Left ventricle myocardium inferior (tissue), 1 donor: ENCODE measurements at places on chromosomes 2 and 18.

DNA sequence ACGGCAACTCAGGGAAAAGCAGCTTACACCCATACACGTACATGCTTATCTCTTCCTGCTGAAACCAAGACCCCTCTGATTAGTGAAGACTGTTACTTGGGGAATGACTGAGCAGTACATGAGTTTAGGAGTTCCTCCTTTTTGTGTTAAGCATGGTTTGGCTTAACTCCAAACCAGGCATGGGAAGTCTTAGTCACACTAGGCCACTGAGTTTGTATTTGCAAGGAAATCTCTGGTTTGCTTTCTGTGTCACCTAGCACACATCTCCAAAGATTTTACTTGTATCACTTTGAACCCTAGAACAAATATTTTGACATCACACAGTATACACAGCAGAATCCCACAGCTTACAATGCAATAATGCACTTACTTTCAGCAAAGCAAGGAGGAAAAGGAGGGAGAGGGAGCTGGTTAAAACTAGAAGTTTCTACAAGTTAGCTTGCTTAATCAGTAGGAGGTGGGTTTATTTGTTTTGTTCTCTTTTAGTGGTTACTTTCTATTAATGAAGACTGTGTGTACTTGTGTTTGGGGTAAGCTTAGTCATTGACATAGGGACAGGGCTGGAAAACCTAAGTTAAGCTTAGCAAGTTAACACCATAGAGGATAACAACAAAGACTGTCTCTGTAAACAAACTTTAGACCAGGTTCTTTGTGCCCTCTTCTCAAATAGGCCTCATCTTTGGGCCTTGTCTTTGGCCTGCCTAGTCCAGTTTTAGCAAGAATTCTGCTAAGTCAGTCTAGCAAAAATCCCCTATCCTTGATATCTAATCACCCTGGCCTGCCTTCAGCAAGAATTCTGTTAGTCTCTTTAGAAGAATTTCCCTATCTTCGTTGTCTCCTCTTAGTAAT lies 219.4 kb downstream of the MREG start:
- no peak for DNase-seq

DNA sequence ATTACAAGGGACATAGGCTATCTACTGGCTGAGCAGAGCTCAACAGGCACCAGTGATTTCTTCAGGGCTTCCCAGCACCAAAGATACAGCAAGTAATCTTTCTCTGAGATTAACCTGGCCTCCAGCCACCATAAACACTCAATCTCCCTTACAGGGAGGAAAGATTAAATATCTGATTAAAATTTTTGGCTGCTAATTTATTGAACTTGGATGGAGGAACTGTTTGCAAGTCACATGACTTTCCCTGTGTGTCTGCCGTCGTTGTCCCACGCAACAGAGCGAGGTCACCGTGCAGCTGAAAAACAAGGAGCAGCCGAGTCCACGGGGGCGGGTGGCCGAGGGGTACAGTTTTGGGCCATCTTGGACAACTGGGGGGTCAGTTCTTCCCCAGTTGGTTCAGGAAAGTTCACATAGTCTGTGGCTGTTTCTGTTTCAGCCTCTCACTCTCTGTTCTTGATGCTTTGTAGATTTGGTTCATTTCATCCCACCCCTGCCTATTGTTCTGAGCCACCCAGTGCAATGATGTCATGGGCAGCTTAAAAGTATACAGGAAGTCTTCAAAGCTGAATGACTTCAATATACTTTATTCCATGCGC lies 186.8 kb upstream of the CTAGE1 start:
- peak; percentile 49 for DNase-seq

- DNase-seq: no peak
Observed at GRCh38 chr18:13416208-13416607, 197.6 kb downstream of the LDLRAD4 start.

DNA sequence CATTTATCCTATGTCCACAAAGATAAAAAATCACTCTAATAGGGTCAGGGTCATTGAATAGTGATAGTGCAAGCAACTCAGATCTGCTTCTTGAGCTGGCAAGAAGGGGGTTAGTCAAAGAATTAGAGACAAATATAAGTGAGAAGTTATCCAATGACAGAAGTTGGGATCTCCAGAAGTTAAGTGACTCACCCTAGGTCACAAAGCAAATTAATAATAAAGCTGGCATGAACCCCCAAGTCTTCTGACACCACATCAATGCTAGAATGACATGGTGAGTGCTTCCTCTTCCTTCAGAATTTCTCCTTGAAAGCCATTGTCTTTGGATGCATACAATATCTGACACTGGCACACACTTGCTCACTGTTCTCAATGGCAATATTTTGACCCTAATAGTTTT lies 343.5 kb downstream of the RIT2 start:
- DNase-seq: no peak

GRCh38 chr2:38474021-38474456 lies 97.0 kb upstream of the ATL2 start:
- no peak for DNase-seq

DNA sequence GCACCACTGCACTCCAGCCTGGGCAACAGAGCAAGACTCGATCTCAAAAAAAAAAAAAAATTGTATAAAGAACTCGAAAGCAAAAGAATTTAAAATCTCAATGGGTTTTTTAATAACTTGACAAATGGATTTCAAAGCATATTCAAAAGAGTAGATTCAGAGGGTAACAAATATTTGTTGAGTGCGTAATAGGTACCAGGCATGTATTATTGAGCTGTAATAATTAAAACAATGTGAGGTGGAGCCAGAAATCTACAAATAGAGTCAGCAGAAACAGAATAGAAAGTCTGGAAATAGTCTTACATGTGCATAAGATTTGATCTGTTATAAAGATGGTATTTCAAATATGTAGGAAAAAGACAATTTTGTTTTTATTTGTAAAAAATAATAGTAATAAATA lies 19.1 kb upstream of the RAB11FIP5 start:
- no peak for DNase-seq

GRCh38 chr2:102302458-102302857 lies 8.9 kb upstream of the IL1RL1 start:
- no peak for DNase-seq

GRCh38 chr18:23724681-23725080 lies 35.4 kb downstream of the LAMA3 start:
- DNase-seq: no peak

DNA sequence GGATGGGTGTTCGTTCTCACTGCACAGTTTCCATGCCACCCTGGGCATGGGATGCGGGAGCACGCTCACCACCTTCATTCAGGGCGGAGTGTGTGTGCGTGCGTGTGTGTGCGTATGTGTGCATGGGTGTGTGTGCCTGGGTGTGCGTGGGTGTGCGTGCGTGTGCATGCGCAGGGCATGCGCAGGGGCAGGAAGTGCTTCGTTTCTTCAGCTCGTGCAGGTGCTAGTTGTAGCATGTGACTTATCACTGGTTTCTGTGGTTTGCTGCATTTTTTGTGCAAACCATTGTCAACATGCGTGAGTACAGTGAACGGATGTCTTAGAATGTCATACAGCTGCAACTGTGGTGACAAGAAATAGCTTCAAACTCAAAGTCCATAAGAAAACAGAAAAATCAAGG lies 179.5 kb downstream of the PTGR3 start:
- DNase-seq: no peak

DNA sequence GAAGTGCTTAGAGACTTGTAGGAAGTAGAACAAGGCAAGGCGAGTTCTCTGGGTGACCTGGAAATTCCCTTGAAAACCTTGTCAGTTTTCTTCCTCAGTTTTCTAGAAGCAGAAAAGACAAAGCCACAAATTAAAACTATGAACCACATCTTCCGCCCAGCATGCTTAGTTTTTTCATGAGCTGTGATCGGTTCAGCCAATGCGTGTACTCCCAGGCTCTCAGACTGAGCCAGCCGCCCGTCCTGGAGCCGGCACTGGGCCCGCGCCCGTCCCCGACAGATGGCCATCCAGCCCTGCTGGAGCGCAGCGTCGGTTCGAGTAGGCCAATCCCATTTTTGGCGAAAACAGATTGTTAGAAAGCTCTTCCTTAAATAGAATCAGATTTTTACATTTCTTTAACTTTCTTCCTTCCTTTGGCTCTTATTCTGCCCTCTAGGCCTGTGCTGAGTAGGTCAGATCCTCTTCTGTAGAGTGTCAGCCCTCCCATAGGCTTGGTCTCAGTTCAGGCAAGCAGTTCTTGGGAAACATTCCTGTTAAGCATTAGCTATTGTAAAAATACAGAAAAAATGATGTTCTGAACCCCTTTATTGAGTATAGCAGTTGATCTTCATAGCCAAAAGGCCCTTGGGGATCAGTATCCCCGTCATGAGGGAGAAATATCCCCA lies 112.5 kb downstream of the NCK2 start:
- DNase-seq: no peak

DNA sequence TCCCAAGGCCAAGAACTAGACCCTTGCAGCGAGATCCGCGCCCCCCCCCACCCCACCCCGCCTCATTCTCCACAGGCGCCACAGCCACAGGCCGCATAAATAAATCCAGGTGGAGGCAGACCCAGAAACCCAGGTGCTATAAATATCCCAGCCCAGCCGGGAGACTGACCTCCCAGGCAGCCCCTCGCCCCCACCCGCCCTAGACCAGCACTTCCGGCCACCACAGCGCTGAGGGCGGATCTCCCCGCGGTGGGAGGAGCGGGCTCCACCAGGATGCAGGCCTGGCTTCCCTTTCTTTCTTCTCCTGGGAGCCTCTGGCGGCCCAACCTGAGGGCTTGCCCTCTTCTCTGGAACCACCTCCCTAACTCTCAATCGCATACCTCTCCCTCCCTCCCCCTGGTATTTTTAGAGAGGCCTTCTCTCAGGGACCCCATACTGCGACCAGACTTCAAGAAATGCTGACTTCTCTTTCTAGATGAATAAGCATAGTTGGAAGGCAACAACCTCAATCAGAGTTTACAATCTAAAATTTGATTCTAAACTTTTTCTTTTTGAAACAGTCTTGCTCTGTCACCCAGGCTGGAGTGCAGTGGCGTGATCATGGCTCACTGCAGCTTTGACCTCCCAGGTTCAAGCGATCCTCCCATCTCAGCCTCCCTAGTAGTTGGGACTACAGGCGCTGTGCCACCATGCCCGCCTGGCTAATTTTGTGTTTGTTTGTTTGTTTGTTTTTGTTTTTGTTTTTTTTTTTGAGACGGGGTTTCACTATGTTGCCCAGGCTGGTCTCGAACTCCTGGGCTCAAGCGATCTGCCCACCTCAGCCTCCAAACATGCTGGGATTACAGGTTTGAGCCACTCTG lies 55.0 kb downstream of the PKDCC start:
- peak; percentile 67 for DNase-seq

- DNase-seq: no peak
Observed at GRCh38 chr2:200158647-200159356, 147.7 kb upstream of the SPATS2L start.

DNA sequence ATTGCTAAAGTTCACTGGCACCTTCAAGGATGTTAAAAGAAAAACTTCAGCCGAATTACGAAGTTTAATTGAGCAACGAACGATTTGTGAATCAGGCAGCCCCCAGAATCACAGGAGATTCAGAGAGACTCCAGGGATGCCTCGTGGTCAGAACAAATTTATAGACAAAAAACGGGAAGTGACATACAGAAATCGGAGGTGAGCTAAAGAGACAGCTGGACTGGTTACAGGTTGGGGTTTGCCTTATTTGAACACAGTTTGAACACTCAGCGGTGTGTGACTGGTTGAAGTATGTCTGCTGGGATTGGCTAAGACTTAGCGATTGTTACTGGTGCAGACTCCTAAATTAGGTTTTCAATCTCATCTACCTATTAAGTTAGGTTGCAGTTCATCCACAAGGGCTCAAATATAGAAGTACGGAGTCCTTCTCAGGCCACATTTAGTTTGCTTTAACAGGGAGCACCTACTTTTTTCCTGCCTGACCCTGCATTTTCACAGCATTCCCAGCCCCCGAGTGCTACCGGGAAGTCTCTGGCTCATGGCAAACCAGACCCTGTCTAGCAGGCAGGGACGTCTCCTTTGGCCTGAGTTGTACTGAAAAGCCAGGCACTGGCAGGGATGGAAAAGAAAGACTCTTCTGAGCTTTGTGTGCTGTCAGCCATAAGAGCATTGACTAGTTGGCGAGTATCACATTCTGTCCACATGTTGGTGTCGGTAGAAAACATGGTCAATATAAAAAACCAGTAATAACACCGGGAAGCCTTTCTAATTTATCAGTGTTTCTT lies 41.1 kb downstream of the CDCA7 start:
- no peak for DNase-seq

DNA sequence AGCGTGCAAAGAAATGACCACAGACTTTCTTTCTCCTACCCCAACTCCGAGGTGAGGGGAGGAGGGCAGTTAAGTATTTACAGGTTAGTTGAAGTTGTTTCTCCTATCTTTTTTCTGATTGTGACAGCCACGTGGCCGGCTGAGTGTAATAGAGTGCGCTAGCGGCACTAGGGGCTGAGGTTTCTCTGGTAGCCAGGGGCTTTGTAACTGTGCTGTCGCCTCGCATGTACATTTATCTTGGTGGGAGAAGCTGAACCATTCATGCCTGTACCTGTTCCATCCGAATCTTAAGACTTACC lies 214.1 kb upstream of the STON1 start:
- DNase-seq: no peak

- DNase-seq: no peak
Observed at GRCh38 chr18:61998957-61999356, 106.2 kb upstream of the RNF152 start.

- DNase-seq: no peak
Observed at GRCh38 chr2:16062471-16063250, 122.3 kb downstream of the MYCN start.

- no peak for DNase-seq
Observed at GRCh38 chr2:45505138-45505537, 105.9 kb downstream of the SRBD1 start.

DNA sequence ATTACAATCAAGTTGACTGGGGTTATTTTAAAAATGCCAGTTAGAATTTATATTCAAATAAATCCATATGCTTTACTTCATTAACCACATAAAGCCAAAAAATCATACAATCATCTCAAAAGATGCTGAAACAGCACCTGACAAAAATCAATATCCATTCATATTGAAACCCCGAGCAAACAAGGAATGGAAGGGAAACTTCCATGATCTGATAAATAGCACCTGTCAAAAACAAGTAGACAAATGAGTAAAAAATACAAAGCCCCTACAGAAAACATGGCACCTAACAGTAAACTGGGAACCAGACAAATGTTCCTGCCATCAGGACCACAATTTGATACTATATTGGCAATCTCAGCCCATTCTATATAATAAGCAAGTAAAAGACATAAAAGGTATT lies 227.5 kb downstream of the HDAC4 start:
- DNase-seq: no peak

- no peak for DNase-seq
Observed at GRCh38 chr2:152171718-152172117, 3.8 kb downstream of the STAM2 start.

DNA sequence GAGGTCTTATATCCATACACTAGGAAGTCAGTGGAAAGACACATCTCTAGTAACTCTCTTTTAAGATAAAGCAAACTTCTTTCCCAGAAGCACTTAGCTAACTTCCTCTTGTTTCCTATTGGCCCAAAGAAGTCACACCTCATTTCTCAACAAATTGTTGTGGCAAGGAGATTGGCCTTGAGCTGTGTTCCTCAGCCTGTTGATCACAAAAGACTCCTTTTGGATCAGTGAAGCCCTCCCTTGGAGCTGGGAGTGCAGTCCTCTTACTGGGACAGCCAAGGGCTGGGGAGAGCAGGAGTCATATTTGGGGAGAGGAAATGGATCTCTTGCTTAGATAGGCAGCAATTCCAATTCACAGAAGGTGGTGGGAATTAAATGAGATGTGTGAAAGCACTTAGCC lies 51.2 kb upstream of the DAPL1 start:
- no peak for DNase-seq
